ENCODE measurements at places on chromosomes 6 and 20.

GRCh38 chr6:101398716-101399615, 5.5 kb downstream of the GRIK2 start:
- no peak for DNase-seq

DNA sequence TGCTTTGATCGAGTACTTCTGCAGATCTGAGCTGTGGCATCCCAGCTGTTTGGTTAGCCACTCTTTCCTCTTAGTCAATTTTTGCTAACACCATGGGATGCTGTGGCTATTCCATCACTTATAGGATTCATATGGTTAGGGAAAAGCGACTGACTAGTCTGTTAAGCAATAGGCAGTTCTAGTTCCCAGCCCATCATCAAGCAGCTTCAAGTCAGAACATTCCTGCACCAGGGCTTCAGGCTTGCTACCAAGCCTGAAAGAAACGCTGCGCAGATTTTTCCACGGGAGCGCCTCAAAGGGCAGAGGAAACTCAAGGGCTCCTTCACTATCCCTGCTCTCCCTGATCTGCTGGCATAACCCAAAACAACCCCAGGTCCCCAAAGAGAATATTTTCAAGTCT, 159.8 kb upstream of the SUPT3H start:
- no peak for DNase-seq

DNA sequence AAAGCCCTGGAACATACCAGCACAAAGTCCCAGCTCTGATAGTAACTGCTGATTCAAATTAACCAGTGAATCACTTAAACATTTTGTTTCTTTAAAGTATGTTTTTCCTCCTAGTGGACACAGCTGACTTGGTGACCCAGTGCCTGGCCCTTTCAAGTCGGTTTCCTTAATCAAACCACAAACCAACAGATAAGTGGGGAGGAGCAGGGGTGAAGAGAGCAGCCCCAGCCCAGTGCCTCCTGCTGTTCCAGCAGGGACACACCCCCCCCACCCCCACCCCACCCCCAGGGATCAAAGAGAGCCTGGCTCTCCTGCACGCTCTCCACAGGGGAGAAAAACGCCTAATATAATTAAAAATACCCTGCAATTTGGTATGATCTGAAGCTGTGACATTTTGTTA, 55.4 kb upstream of the TBXT start:
- no peak for DNase-seq

GRCh38 chr6:118281291-118281690, 266.8 kb upstream of the PLN start:
- no peak for DNase-seq

GRCh38 chr6:83429269-83429668, 1.6 kb downstream of the ME1 start:
- no peak for DNase-seq

GRCh38 chr6:35185302-35185681, 28.5 kb upstream of the SCUBE3 start:
- no peak for DNase-seq

- DNase-seq, result no peak
Measured at GRCh38 chr20:57536771-57537724, 12.1 kb upstream of the CTCFL start.

Measured in activated CD4-positive, alpha-beta T cell treated with anti-CD3 and anti-CD28 coated beads, Interleukin-2, Interleukin-6, amounts not matched to agents 100 ng/mL and 50 ng/mL, durations not matched to agents 16 hours and 8 hours (primary cell).